ENCODE measurements at places on chromosomes 7 and 10. TPM values are rescaled to one million over a fixed set of nuclear protein-coding genes. Genes with fewer than 3 reads are reported as not detected.

Gene CTAGE8
- total RNA-seq = not detected

Gene FAM131B
- total RNA-seq = 7.0 TPM

Gene SPDYE2
- not detected for total RNA-seq

Gene TSPAN33
- total RNA-seq = 0.08 TPM

Gene NAT16
- not detected for total RNA-seq

Gene TET1
- total RNA-seq = 0.84 TPM

Gene SLC39A12
- not detected for total RNA-seq

Gene TPST1
- 46.4 TPM for total RNA-seq

Gene DYNC1I1
- 2.7 TPM for total RNA-seq

Gene NUTM2B
- total RNA-seq = not detected

Gene NPTX2
- not detected for total RNA-seq

Gene TMEM184A
- 1.5 TPM for total RNA-seq

Gene IL6
- total RNA-seq = 0.16 TPM

Gene IGFBP1
- 0.48 TPM for total RNA-seq

Gene GIMAP7
- not detected for total RNA-seq

Gene ZNF239
- 4.4 TPM for total RNA-seq

Gene SEM1
- total RNA-seq = 152 TPM

Gene ASB15
- total RNA-seq = not detected

Gene ZEB1
- 35.2 TPM for total RNA-seq

Gene FZD1
- total RNA-seq = 6.2 TPM

Gene SLC25A40
- total RNA-seq = 7.9 TPM

Gene NXPH1
- not detected for total RNA-seq

Gene NUDT1
- 58.9 TPM for total RNA-seq

Gene PGAM2
- not detected for total RNA-seq

Gene OR2A42
- not detected for total RNA-seq

Gene ACADSB
- total RNA-seq = 3.2 TPM

Gene CPXM2
- not detected for total RNA-seq
